ENCODE measurements at places on chromosomes 3 and 15. TPM values are rescaled to one million over a fixed set of nuclear protein-coding genes. Genes with fewer than 3 reads are reported as not detected.

- no peaks in the 10 kb centered on the region for H3K27me3 ChIP-seq
- no peak overlapping the region for H3K27ac ChIP-seq
- no peak overlapping the region for H3K4me3 ChIP-seq
These were observed 7.3 kb downstream of the TBC1D2B start for GRCh38 chr15:78070049-78070700.

DNA sequence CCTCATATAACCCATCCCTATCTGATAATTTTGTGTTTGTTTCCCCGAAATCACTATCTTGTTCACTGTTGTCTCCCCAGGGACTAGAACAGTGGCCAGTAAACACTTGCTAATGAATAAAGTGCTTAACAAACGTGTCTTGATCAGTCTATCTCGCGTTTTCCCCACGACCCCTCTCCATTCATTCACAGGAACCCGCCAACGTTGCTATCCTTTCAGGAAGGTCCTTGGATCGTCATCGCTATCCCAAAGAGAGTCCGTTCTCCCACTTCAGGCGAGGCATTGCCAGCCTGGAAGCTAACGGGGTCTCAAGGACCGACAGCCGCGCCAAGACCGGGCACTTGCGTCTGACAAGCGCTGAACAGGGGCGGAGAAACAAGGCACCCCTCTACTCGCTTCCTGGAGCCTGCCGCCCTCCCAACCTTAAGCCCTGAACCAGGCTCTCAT lies 344 bp downstream of the LINS1 start:
- no peak overlapping the region for H3K27ac ChIP-seq
- no peaks in the 10 kb centered on the region for H3K27me3 ChIP-seq

- no peak for DNase-seq
- no peak overlapping the region for H3K4me3 ChIP-seq
- no peaks in the 10 kb centered on the region for H3K27me3 ChIP-seq
These were observed 27.9 kb upstream of the UACA start for GRCh38 chr15:70791259-70791658.

DNA sequence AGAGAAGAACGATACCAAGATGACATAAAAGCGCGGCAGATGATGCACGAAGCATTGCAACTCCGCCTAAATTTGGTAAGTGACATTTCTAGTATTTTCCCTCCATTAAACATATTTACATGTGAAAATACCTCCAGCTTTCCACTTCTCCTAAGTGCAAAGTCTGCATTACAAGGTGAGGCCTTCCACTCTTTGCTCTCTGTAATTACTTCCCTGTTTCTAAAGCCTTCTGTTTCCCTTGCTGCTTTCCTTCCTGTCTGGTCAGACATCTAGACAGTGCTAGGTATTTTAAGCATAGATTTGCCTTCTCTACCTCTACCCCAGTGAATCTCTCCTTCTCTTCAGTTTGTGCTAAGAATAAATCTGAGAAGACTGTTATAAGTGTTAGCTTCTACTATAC lies 1.9 kb downstream of the P2RY12 start:
- no peaks in the 10 kb centered on the region for H3K4me1 ChIP-seq
- no peak for DNase-seq
- H3K27ac ChIP-seq = no peak overlapping the region
- H3K27me3 ChIP-seq = no peaks in the 10 kb centered on the region
- no peak overlapping the region for H3K4me3 ChIP-seq

DNA sequence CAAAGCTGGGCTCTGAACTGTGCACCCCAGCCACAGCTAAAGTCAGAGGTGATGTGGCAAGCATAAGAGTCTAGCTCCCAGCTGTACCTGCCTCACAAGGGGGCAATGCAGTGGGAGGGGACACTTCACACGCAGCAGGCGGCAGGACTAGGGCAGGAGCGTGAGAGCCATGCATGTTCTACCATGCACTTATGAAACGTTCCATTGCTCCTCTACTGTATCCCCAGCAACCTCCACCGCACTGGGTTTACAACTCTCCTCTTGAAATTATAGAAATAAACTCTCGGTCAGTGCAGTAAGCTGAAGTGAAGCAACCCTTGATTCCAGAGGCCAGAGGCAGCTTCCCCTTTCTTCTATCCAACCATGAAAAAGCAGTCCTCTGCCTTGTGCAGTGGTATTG lies 298.6 kb upstream of the STT3B start:
- no peaks in the 10 kb centered on the region for H3K27me3 ChIP-seq
- H3K4me3 ChIP-seq = no peak overlapping the region
- H3K27ac ChIP-seq = no peak overlapping the region
- H3K4me1 ChIP-seq = no peaks in the 10 kb centered on the region

TM6SF1 gene
- total RNA-seq = 0.76 TPM

DOCK3 gene
- 0.71 TPM for total RNA-seq

Measured in ovary (tissue), 10 donors.